ENCODE measurements at places on chromosomes 2 and 18.

DNA sequence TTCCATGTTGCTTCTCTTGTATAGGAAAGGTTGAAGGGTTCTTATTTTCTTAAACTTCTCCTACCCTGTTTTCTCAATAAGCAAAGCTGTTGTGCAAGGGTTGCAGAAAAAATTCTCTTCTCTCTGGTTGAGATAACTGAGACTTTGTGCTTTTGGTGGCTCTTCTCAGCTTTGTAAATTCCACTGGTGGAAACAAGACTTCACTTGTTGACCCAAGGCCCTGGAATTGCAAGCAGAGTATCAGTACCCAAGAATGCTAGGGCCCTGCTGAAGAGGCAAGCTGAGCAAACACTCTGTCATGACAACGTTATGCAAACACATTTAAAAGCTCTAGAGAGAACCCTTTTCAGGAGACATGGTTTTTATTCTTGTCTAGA lies 294.7 kb upstream of the EPAS1 start:
- no peak for DNase-seq

DNA sequence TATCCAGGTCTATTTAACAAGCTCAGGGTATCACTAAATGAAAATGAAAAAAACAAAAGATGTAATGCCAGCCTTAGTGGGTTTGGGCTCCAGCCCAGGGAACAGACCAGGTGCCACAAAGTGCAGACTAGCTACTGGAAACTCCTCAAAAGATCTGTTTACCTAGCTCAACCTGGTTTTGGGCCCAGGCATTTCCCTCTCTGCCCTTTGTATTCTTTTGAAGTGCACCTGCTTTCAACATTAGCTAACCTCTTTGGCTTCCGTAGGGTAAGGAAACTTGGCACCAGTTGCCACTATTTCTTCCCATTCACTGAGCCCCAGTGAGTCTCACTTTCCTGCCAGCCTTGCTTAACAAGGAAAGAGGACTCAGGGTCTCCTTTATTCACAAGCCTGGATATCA lies 123.6 kb upstream of the CDCA7 start:
- DNase-seq = no peak

- DNase-seq = no peak
These were observed 162.2 kb downstream of the INSIG2 start for GRCh38 chr2:118250463-118250862.

DNA sequence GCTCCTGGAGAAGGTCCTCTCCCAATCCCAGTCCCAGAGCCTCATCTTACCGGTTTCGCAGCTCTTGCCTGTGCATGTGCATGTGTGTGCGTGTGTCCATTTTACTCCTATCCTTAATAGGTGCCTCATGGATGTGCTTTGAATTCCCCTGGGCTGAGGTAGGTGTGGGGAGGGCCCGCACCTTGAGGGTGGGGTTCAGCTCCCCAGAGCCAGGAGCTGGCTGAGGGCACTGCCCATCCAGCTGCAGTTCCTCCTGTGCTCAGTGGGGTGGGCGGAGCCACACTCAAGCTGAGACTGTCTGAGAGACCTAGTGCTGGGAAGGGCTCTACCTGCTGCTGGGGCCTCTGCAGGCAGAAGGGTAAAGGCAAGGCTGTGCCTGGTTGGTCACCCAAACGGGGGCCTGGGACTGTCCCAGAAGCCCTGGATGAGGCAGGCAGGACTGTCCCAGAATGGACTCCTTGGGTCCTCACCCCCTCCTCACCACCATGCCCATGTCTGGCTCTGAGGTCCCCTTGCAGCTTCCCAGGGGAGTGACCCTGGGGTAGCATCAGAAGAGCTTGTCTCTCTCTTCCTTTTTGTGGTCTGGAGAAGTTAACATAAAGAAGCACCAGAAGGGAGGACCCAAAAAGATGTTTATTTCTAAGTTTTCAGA lies 8.9 kb downstream of the GDF7 start:
- no peak for DNase-seq

- no peak for DNase-seq
These were observed 11.9 kb upstream of the NT5DC4 start for GRCh38 chr2:112708968-112709367.

GRCh38 chr2:62794791-62795190 lies 89.3 kb downstream of the EHBP1 start:
- no peak for DNase-seq

DNA sequence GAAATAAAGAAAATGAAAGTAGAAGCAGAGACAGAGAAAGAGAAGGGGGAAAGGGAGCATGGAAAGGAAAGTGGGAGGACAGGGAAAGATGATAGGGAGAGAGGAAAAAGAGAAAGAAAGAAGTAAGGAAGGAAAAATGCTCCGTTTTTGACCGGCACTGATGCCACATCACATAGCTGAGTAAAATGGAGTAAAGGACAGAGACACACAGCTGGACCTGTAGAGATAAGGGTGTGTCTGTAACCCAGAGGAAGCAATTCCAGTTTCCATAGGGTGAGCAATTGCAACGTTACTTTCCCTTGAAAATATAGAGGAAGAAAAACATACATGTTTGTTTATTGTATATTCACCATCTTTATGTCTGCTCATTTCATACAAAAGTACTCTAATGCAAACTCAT lies 1866.9 kb upstream of the PIK3C3 start:
- no peak for DNase-seq

- DNase-seq = no peak
These were observed 1.3 kb downstream of the SPIRE1 start for GRCh38 chr18:12656605-12656937.

GRCh38 chr2:129908721-129909373 lies 70.6 kb upstream of the RAB6C start:
- DNase-seq = no peak

GRCh38 chr2:40409734-40410133 lies 42.2 kb downstream of the SLC8A1 start:
- no peak for DNase-seq

DNA sequence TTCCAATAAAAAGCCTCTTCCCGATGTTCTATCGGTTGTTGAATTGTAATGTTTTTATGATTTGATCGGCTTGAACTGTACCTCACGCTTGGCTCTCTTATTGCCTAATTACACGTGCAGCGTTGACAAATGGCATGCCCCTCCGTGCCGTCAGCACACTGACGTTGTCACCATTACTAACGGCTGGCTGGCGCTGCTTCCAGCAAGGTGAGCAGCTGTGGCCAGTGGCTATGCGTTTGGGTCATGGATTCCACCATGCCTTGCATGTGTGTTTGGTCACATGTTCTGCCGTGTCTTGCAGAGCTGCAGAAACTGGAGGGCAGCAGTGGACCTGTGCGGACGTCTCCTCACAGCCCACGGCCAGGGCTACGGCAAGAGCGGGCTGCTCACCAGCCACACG lies 42.1 kb downstream of the TRAPPC12 start:
- no peak for DNase-seq
